Left ventricle myocardium inferior (tissue), 1 donor: ENCODE measurements at places on chromosomes 1 and 21. TPM values are rescaled to one million over a fixed set of nuclear protein-coding genes. Genes with fewer than 3 reads are reported as not detected.
A peak's percentile ranks its signal among the peaks of the same experiment; 100 is the strongest.

- DNase-seq: no peak
- H3K27me3 ChIP-seq: no peaks in the 10 kb centered on the region
- no peak overlapping the region for H3K27ac ChIP-seq
- H3K36me3 ChIP-seq: no peaks in the 10 kb centered on the region
- no peak overlapping the region for H3K4me3 ChIP-seq
- H3K4me1 ChIP-seq: no peaks in the 10 kb centered on the region
Measured at GRCh38 chr1:218078916-218079315, 206.2 kb upstream of the RRP15 start.

- peak overlapping the region; percentile 66 for H3K27ac ChIP-seq
- DNase-seq: no peak
- H3K27me3 ChIP-seq: no peaks in the 10 kb centered on the region
- peaks cover 35% of the 10 kb centered on the region for H3K4me1 ChIP-seq
- H3K4me3 ChIP-seq: no peak overlapping the region
Measured at GRCh38 chr21:39094087-39094780, 89.0 kb downstream of the PSMG1 start.

CCDC30 gene
- 2.2 TPM for total RNA-seq

LCE2B gene
- total RNA-seq: not detected

DNA sequence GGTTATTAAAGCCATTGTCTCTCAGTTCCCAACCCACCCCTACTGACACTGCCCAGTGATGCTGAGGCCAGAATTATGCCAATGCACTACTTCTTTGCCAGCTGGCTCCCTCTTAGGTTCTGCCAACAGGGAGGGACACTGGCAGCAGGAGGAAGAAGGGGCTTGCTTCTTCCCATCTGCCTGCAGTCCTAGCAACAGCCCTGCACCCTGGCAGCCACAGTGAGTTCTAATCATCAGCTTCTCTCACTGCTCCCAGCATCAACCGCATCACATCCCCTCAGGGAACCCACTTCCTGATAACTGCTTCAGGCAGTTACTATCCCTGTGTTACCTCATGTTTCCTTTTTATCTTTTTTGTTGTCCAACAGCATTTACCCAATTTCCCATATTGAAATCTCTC lies 86.2 kb downstream of the UBR4 start:
- H3K27ac ChIP-seq: peak overlapping the region; percentile 15
- H3K4me3 ChIP-seq: no peak overlapping the region
- no peaks in the 10 kb centered on the region for H3K27me3 ChIP-seq
- DNase-seq: no peak
- peaks cover 100% of the 10 kb centered on the region for H3K36me3 ChIP-seq

DNA sequence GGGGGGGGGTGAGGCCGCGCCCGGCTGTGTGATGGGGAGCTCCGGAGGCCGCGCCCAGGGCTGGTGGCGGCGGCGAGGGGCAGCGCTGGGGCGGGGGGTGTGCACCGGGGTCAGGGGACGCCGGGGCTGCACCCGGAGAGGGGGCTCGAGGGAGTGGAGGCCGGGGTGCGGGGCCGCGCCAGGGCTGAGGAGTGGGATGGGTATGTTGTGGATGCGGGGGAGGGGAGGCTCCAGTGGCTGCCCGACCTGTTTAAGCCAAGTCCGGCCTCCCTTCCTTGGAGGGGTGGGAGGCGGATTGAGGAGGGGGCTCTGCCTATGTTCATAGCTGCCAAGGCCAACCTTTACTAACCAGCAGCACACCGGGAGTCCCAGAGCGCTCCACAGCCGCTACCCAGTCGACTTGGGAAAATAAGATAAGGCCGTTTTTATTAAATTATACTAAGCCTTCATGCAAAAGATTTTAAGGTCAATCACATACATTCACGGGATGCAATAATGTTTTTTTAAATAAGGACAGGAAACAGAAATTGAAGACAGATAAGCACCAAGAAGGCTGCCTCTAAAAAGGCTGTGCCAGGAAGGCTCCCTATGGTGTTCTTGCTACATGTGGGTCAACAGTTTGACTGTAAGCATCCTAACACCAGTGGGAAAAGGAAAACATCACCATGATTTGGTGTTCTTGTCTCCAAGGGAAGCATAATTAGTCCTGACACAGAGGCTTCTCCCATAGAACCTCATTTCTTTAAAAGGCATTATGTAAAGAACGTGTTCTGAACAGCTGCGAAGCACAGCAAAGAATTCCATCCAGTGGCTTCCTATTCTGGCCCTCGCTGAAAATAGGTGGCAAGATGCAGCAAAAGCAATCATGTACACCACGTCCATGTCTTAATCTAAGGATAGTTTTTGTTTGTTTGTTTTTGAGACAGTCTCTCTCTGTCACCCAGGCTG lies 626 bp upstream of the HLCS start:
- H3K36me3 ChIP-seq: no peaks in the 10 kb centered on the region
- H3K4me3 ChIP-seq: peak overlapping the region; percentile 83
- no peak for DNase-seq
- H3K27ac ChIP-seq: peak overlapping the region; percentile 80

DNA sequence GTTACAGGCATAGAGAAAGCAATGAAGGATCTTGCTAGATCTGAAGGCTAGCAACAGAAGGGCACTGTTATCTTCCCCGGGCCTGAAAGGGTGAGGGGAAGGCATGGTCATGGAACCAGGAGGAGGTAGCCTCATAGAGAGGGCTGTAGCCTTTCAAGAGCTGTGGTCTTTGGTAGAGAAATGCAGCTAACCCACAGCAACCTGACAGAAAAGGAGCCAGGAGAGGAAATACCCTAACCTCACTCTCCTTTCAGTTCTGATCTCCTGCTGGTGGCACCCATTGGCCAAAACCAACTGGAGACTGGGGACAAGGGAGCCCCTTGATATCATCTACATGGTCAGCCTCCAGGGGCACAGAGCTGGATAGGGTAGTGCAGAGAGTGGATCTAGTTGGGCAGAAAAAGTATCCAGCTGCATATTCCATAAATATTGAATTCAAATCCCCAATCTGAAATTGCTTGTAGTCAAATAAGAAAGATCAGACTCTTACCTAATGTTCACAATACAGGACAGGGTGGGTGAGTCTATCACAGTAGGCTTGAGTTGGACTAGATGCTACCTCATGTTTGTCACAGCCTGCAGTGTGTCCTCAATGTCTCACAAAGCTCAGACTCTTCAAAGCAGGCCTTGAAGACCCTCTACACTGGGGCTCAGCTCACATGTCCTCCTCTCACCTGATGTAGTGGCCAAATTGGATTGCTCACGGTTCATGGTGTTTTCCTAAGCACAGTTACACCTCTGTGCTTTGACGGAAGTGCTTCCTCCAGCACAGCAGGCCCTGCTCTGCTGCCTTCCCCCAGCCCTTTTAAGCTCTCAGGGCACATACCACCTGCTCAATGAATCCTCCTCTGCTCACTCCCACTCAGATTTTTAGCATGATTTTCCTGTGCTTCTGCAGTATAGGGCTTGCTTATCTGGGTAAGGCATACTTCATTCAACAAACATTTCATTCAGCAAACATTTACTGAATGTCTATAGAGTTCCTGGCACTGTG lies 74.1 kb upstream of the JUN start:
- no peak overlapping the region for H3K4me3 ChIP-seq
- no peak for DNase-seq
- peaks cover 7% of the 10 kb centered on the region for H3K4me1 ChIP-seq
- no peak overlapping the region for H3K27ac ChIP-seq
- H3K36me3 ChIP-seq: no peaks in the 10 kb centered on the region

GRCh38 chr1:156430866-156431265 lies 61.9 kb downstream of the RHBG start:
- peaks cover 7% of the 10 kb centered on the region for H3K4me1 ChIP-seq
- no peaks in the 10 kb centered on the region for H3K36me3 ChIP-seq
- no peak overlapping the region for H3K27ac ChIP-seq
- H3K4me3 ChIP-seq: no peak overlapping the region
- peaks cover 100% of the 10 kb centered on the region for H3K27me3 ChIP-seq
- DNase-seq: no peak

- no peaks in the 10 kb centered on the region for H3K27me3 ChIP-seq
- DNase-seq: no peak
- peaks cover 4% of the 10 kb centered on the region for H3K4me1 ChIP-seq
- no peak overlapping the region for H3K27ac ChIP-seq
- no peak overlapping the region for H3K4me3 ChIP-seq
- H3K36me3 ChIP-seq: no peaks in the 10 kb centered on the region
Measured at GRCh38 chr1:160623227-160623633, 23.6 kb downstream of the SLAMF1 start.

GRCh38 chr1:70134148-70134547 lies 71.2 kb downstream of the LRRC40 start:
- H3K4me1 ChIP-seq: peaks cover 22% of the 10 kb centered on the region
- peak overlapping the region; percentile 25 for H3K27ac ChIP-seq
- H3K36me3 ChIP-seq: no peaks in the 10 kb centered on the region
- no peak for DNase-seq

GRCh38 chr1:20893931-20894330 lies 106.8 kb upstream of the HP1BP3 start:
- no peak for DNase-seq
- no peaks in the 10 kb centered on the region for H3K27me3 ChIP-seq
- peaks cover 41% of the 10 kb centered on the region for H3K36me3 ChIP-seq
- peaks cover 5% of the 10 kb centered on the region for H3K4me1 ChIP-seq
- H3K27ac ChIP-seq: no peak overlapping the region

GRCh38 chr1:195754874-195755273 lies 853.4 kb downstream of the KCNT2 start:
- H3K27me3 ChIP-seq: no peaks in the 10 kb centered on the region
- no peaks in the 10 kb centered on the region for H3K4me1 ChIP-seq
- no peak for DNase-seq
- no peaks in the 10 kb centered on the region for H3K36me3 ChIP-seq
- H3K27ac ChIP-seq: no peak overlapping the region
- no peak overlapping the region for H3K4me3 ChIP-seq

GRCh38 chr1:78045926-78046778 lies at the start of gene GIPC2:
Gene GIPC2 (plus strand): TSS chr1:78045966. CDS start chr1:78046095, 129 bp downstream.
- H3K4me1 ChIP-seq: peaks cover 47% of the 10 kb centered on the region
- H3K27ac ChIP-seq: peak within 1 kb of the TSS; percentile 80
- H3K27me3 ChIP-seq: no peaks in the 10 kb centered on the region
- peak; percentile 23 for DNase-seq
- no peaks in the 10 kb centered on the region for H3K36me3 ChIP-seq

GRCh38 chr1:229209386-229209785 lies 61.5 kb upstream of the RAB4A start:
- peaks cover 16% of the 10 kb centered on the region for H3K4me1 ChIP-seq
- no peak overlapping the region for H3K27ac ChIP-seq
- no peak overlapping the region for H3K4me3 ChIP-seq
- H3K27me3 ChIP-seq: no peaks in the 10 kb centered on the region
- DNase-seq: no peak

DNA sequence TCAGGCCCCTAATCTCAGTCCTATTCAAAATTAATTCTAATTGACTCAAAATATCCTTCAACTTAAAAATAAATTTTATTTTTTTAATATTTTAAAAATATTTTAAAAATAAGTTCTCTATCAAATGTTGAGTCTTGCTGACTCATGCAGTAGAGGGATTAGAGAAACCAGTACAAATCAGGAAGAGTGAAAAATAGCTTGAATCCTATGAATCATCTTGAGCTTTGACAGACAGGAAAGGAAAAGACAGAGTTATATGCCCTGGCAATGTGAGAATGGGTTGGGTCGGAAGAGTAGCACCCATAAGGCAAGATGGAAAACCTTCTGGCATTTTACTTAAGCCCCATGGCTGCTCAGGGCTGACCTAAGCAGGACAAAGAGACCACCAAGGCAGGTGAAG lies 346.6 kb upstream of the RUNX1 start:
- DNase-seq: no peak
- H3K27ac ChIP-seq: no peak overlapping the region

DNA sequence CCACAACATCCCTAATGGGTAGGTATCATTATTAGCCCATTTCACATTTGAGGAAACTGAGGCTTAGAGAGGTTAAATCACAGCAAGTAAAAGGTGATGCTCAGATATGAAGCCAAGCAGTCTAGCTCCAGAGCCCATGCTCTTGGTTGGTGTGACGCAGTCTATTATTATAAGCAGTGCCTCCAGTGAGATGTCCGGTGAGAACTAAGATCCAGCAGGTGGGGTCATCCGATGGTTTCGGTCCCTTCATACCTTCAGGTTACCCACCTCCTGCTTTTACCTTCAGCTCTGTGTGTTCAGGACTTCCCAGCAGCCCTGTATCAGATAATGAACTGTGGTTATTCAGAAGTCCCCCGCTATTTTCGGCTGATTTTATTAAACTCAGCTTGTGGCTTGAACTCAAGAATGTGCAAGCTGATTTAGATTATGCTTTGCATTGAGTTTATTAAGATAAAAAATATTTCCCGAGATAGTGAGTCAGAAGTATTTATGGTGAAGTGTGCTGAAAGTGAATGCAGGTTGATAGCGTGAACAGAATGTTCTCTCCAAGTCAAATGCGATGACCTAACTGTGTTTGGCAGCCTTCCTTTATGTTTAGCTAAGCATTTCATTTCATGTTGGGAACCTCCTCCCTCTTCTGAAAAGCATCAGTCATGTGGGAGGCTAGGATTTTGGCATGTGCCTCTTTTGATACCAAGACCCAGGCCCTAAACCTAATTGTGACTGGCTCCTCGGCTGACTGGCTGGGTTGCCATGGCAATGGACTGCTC lies 160.9 kb upstream of the UBE2U start:
- H3K36me3 ChIP-seq: no peaks in the 10 kb centered on the region
- no peak overlapping the region for H3K4me3 ChIP-seq
- no peaks in the 10 kb centered on the region for H3K27me3 ChIP-seq
- peak overlapping the region; percentile 86 for H3K27ac ChIP-seq
- peaks cover 63% of the 10 kb centered on the region for H3K4me1 ChIP-seq

MAB21L3 gene
- not detected for total RNA-seq

DNA sequence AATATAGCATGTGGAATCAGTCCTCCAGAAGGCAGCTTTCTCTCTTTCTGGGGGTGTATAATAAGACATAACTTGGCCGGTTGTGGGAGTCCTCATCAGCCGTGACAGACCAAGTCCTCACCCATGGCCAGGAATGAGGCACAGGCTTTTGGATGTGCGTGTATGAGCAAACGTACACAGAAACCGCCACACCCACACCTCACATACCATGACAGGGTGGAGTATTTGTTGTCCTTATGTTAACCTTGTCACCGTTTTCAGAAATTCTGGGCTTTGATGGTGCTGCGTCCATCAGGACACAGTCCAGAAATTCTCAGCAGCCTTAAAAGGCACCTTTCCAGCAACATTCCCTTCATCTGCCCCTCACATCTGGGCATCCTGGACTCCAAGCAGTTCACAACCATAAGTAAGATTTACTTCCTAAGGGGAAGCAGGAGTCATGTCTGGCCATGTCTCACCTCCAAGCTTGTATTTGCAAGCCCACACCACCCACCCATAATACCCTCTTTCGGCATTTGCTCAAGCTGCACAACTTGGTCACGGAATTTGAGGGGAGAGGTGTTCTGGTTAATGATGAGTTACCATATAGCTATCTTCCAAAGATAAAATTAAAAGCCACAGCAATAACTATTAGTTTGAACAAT lies 12.4 kb downstream of the C1orf116 start:
- H3K27ac ChIP-seq: no peak overlapping the region
- peaks cover 36% of the 10 kb centered on the region for H3K4me1 ChIP-seq
- DNase-seq: no peak

DNA sequence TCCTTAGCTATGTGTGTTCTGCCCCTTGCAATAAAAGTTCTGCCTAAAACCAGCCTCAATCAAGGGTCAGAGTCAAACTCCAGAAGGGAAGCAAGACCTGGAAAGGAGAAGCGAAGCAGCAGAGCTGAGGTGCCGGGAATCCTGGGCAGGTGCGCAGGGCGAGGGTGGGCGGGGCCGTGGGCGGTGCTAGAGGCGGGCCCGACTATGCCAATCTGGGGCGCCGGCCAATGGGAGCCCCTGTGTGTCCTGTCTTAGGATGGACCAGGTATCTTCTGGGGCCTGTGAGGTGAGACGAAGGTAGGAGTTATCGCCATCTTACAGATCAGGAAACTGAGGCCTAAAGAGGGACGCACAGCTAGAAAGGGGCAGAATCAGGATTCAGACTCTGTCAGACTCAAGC lies 120.3 kb downstream of the PTPRU start:
- H3K4me1 ChIP-seq: no peaks in the 10 kb centered on the region
- peaks cover 89% of the 10 kb centered on the region for H3K27me3 ChIP-seq
- DNase-seq: no peak
- H3K27ac ChIP-seq: no peak overlapping the region
